Muscle of back (tissue), 13 donors: ENCODE measurements at places on chromosomes 12 and 14. TPM values are rescaled to one million over a fixed set of nuclear protein-coding genes. Genes with fewer than 3 reads are reported as not detected.

FAM181A gene
- not detected for polyA plus RNA-seq

SLC17A8 gene
- polyA plus RNA-seq = 0.40 TPM

ZNF84 gene
- polyA plus RNA-seq = 32.0 TPM

NANOG gene
- polyA plus RNA-seq = not detected

RAB5B gene
- polyA plus RNA-seq = 120 TPM

KLRC2 gene
- polyA plus RNA-seq = 0.29 TPM

SDSL gene
- 1.0 TPM for polyA plus RNA-seq

GALNT8 gene
- 4.3 TPM for polyA plus RNA-seq

LTB4R2 gene
- 3.1 TPM for polyA plus RNA-seq

GPN3 gene
- 22.7 TPM for polyA plus RNA-seq

CIDEB gene
- 8.3 TPM for polyA plus RNA-seq

PRICKLE1 gene
- 29.5 TPM for polyA plus RNA-seq

C1R gene
- polyA plus RNA-seq = 100.0 TPM

CCND2 gene
- polyA plus RNA-seq = 103 TPM

TAS2R7 gene
- polyA plus RNA-seq = not detected

TSPAN19 gene
- 0.49 TPM for polyA plus RNA-seq

MANSC4 gene
- polyA plus RNA-seq = 0.31 TPM

AICDA gene
- 0.46 TPM for polyA plus RNA-seq

GPD1 gene
- polyA plus RNA-seq = 51.0 TPM

TCHP gene
- polyA plus RNA-seq = 24.1 TPM

SPTB gene
- polyA plus RNA-seq = 173 TPM

VRTN gene
- polyA plus RNA-seq = 0.19 TPM

TPH2 gene
- 0.37 TPM for polyA plus RNA-seq

TEX22 gene
- 1.1 TPM for polyA plus RNA-seq

DEGS2 gene
- 0.17 TPM for polyA plus RNA-seq

BMP4 gene
- polyA plus RNA-seq = 13.4 TPM

HOXC9 gene
- 1.5 TPM for polyA plus RNA-seq

CARMIL3 gene
- polyA plus RNA-seq = 0.13 TPM

CCDC60 gene
- polyA plus RNA-seq = not detected

CAPRIN2 gene
- 17.6 TPM for polyA plus RNA-seq

RPS6KL1 gene
- polyA plus RNA-seq = 9.0 TPM

FAM222A gene
- polyA plus RNA-seq = 5.2 TPM

TAS2R46 gene
- polyA plus RNA-seq = 0.19 TPM

LHX5 gene
- polyA plus RNA-seq = not detected
